ENCODE measurements at places on chromosomes 2 and 18.

- no peak for DNase-seq
Observed at GRCh38 chr2:143803936-143804335, 674.7 kb downstream of the ARHGAP15 start.

GRCh38 chr2:60368456-60368855, 185.0 kb downstream of the BCL11A start:
- no peak for DNase-seq

GRCh38 chr2:166419616-166419934, 43.8 kb upstream of the SCN9A start:
- DNase-seq, result peak; percentile 38

DNA sequence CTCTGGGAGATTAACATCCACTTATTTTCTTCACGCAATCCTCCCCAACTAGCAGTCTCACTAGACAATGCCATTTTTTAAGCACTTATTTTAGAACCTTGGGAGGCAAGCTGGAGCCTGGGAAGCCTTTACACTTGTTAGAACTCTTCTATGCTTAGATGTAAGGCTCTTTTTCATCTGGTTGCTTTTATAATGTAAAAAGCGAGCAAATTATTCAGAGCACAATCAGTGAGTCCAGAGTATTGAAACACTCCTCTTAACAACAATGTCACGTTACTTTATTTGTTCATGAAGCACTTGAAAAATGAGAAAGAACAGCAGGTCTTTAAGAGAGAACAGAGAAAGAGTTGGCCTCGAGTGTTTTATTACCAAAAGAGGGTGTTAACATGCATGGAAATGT, 84.1 kb upstream of the SLC8A1 start:
- no peak for DNase-seq

DNA sequence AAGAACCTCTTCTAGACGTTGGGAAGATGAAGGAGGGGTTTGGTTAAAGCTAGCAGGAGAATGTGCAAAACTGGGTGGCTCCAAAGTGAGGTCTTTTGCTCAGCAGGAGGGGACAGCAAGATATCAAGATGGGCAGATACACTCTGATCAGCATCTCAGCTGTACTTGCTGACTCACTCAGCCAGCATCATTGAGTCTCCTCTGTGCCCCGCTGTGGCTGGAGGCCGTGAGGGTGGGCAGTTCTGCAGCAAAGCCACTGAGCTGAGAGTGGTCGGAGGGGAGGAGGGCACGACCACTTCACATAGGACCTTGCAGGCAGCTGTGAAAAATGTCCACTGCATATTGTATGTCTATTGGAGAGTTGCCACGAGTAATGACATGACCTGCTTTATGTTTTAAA, 152.0 kb downstream of the CAPN13 start:
- DNase-seq, result no peak

GRCh38 chr2:57372237-57372984, 674.2 kb upstream of the VRK2 start:
- DNase-seq, result no peak

- no peak for DNase-seq
Observed at GRCh38 chr2:5449867-5450266, 242.3 kb upstream of the SOX11 start.

DNA sequence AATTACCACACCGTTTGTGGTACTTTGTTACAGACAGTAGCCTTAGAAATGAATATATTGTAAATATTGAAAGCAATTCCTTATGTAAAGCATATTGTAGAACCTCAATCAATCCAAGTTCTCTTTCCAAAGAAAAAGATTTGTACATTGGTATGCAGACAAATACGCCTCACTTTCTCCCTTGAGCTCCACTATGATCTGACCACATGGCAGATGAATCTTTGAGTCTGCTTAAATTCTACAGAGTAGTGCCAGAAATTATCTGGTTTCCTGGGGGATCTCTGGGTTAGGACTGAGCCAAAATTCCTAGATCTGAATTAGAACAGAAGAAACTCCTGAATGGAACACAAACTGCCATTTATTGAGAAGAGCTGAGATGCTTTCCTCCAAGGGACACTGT, 99.0 kb downstream of the CPO start:
- no peak for DNase-seq

- DNase-seq, result no peak
Observed at GRCh38 chr2:128794285-128794684, 475.6 kb upstream of the HS6ST1 start.

DNA sequence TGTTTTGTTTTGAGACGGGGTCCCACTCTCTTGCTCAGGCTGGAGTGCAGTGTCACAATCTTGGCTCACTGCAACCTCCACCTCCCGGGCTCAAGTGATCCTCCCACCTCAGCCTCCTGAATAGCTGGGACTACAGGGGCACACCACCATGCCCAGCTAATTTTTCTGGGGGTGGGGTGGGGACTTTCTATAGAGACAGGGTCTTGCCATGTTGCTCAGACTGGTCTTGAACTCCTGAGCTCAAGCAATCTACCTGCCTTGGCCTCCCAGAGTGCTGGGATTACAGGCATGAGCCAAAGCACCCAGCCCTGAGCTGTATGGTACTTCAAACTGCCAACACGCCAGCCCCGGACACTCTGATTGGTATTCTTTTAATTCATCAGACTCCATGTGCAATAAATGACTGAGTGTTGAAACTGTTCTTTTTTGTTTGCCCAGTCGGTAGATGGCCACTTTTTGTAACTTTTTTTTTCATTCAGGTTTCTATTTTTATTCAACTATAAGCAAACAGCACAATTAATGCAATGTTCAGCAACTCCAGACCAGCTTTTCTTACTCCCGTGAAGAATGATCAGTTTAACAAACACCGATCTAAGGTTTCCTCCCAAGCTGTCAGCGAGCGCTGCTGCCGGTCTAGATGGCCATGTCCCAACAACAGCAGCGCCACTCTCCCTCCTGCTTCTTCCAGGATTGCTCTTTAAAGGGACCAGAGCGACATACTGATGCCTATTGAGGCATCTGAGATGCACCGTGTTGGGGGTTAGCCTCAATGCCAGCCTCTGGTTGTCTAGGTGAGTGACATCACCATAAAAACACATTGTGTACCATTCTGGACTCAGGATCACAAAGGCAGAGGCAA, 12.5 kb upstream of the TGOLN2 start:
- DNase-seq, result no peak

- DNase-seq, result no peak
Observed at GRCh38 chr2:54428108-54428831, 27.9 kb upstream of the SPTBN1 start.

DNA sequence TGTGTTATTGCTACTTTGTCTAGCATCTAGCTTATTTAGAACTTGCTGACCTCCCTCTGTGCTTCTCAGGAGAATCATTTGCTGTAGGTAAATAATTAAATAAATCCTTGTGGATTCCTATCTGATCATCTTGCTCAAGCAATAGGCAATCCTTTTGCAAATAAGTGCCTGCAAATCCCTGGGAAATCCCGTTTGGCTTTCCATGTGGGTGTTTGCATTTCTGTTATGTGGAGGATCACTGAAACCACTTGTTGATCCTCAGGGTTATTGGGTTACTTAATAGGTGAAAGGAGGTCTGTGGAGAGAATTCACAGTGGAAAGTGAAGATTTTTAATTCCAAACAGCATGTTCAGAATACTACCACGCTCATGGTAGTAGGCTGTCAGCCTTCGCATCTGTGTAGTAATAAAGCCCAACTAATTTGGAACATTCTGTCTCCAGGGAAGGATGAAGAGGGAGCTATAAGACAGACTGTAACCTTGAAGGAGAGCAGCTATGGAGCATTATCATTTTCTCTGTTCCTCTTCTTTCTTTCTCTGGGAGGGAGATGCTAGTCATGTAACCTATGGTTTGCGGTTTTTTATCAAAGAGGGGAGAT, 72.5 kb downstream of the GULP1 start:
- DNase-seq, result no peak

- peak; percentile 54 for DNase-seq
Observed at GRCh38 chr2:192267484-192267883, 72.8 kb upstream of the TMEFF2 start.

DNA sequence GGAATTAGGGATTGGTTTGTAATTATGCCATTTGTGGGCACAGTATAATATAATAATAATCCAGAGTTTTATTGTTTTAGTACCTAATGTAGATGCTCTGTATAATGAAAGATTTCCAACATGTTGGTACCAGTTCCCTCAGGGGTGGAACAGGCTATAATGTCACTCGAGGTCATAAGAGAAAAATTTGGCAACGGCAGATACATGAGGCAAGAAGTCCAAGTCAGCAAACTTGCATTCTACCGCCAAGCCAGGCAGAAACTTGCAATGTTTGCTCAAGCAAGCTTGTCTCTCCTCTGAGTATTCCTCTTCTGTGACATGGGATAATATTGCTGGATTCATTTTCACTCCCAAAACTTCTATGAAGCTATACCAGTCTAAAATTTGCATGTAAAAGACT, 520.0 kb upstream of the SALL3 start:
- no peak for DNase-seq

DNA sequence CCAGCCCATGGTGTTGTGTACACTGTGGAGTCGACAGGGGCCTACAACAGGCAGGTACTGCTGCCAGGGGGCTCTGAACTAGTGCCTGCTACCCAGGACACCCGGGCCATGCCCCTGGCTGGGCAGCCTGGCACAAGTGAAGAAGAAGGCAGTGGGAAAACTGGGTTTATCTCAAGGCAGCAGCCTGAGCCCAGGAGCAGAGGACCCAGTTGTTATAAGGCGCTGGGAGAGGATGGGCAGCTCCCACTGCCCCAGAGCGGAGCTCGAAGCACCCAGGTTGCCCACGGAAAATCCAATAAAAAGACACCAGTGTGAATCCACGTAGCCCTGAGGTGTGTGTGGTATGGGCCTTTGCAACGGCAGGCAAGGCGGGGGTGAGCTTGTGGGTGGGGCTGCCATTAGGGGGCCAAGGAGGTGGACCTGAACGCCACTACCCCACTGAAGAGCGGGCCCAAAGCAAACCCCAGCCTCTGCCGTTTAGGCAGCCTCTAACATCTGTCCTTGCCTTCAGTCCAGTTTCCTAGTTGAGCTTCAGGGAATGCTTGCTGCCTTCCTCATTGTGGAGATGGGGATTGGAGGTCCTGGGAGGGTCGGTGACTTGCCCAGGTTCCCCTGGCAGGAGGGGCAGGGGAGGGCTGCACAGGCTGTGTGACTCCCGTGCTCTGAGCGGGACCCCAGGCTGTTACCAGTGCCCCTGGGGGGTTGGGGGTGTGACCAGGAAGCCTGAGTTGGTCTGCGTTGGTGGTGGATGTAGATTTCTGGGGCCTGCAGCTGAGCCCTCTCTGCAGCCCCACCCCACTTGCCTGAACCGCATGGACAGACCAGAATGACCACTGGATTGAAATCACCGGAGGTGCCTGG, 16.0 kb downstream of the ARID5A start:
- DNase-seq, result no peak

- DNase-seq, result no peak
Observed at GRCh38 chr2:145412155-145412554, 892.2 kb upstream of the ZEB2 start.

DNA sequence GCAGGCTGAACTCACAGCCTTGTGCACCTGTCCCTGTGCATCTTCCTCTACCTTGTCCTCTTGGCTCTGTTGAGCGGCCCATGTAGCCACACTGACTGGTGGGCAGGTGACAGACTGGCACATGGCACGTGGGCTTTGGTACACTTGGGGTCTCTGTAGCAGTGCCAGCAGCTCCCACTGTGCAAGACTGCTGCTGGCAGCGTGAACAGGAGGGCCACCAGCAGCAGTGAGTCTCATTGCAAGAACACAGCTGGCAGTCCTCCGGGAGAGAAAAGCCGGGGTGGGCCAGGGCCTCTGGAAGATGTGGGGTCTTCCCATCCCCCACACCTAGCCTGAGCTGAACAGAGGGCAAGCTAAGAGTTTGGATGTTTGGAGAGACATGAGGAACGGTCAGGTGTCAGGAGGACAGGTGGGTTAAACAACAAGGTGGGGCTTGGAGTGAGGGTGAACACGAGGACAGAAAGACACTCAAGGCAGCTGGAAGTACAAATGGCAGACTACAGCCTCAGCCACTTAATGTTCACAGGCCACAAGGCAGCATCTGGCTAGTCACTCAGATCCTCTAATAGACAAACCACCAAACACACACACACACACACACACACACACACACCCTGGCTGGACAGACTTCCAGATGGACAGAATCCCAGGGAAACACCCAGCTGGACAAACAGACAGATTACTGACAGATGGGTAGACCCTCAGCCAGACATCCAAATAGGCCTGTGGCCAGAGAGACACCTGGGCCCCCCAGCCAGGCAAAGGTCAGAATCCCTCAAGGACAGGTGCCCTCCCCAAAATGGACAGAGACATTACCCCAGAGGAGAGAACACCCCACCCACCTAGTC, 2.3 kb upstream of the PTPN18 start:
- DNase-seq, result no peak

DNA sequence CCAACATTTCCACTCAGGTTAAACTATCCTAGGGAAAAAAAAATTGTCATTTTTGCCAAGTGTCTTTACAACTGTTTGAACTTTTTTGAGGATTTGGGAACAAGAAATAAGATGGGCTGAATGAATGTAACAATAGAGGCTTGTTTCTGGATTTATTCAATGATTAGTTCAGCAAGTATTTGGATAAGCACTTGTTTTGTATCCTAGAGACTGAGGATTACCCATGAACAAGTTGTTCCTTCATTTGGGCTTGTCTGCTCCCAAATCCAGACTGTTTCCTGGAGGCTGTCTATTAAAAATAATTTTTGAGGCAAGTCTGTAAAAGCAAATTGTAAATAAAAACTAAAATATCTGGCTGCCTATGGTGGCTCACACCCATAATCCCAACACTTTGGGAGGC, 62.0 kb upstream of the CSRNP3 start:
- DNase-seq, result no peak

GRCh38 chr2:240462073-240462706, 26.7 kb downstream of the GPC1 start:
- DNase-seq, result no peak

GRCh38 chr18:5057386-5058348, 139.4 kb downstream of the AKAIN1 start:
- peak; percentile 28 for DNase-seq

DNA sequence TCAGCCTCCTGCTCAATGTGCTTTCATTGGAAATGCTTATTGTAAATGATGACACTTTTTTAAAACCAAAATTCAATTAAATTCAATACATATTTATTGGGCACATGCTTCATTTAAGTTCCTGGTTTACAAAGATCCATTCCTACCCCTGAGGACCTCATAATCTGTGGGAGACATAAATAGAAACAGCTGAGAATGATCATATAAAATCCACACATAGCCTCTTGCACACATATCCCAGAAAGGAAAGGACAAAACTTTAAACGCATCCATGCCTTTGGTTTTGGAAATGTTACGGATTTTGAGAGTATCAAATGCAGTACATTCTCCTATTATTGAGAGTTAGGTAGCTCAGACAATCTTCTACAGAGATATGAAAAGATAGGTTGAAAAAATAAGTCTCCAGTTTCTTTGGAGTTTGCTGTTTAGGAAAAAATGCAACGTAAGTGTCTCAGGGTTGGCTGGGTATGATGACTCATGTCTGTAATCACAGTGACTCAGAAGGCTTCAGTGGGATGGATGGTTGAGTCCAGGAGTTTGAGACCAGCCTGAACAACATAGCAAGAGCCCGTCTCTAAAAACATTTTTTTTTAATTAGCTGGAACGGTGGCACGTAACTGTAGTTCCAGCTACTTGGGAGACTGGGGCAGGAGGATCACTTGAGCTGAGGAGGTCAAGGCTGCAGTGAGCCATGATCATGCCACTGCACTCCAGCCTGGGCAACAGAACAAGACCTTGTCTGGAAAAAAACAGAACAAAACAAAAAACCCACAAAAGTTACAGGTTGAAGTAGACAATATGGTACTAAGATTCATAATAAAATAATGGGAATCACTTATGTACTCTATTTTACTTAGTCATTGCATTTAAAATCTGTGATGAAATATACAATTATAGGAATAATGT, 3.9 kb upstream of the PRELID3A start:
- DNase-seq, result no peak

- DNase-seq, result no peak
Observed at GRCh38 chr2:214410918-214411554, at the start of gene VWC2L. VWC2L (plus strand) TSS chr2:214411054; CDS start chr2:214414194, 3,140 bp downstream.

Data from AML-193 (cell line).